ENCODE measurements at places on chromosomes 6 and 20. TPM values are rescaled to one million over a fixed set of nuclear protein-coding genes. Genes with fewer than 3 reads are reported as not detected.
A peak's percentile ranks its signal among the peaks of the same experiment; 100 is the strongest.

The GSTA2 gene
- total RNA-seq, result not detected

The CCN6 gene
- total RNA-seq, result not detected

GRCh38 chr20:48295445-48295903 is 510.2 kb upstream of the SULF2 start:
- no peak for DNase-seq

DNA sequence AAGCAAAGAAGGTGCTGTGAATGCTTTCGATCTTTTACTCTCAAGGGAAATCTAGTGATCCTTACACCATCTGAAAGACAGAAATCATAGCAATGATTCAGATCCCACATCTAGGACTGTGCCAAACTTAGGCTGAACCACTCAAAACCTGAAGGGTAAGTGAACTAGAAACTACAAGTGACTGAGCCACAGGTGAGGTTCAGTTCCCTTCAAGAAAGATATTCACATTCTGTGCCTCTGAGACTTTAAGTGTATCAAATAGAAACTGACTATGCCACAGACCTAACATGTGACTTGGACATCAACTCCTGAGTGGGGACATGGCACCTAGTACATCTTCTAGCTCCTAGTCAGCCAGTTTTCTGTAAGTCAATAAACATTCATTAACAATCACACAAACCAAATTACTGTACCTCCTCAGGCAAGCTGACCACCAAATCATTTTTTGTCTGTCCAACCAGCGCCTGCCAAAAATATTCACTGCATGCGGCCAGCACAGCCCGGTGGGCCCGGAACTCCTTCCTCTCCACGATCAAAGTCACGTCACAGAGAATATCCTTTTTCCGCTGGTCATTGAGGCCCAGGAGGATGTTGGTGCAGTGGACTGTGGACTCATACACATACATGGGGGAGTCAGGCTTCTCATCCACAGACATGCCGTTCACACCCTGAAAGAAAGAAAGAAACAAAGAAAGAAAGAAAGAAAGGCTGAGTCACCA is 114.1 kb downstream of the GJA10 start:
- peak; percentile 81 for DNase-seq

DNA sequence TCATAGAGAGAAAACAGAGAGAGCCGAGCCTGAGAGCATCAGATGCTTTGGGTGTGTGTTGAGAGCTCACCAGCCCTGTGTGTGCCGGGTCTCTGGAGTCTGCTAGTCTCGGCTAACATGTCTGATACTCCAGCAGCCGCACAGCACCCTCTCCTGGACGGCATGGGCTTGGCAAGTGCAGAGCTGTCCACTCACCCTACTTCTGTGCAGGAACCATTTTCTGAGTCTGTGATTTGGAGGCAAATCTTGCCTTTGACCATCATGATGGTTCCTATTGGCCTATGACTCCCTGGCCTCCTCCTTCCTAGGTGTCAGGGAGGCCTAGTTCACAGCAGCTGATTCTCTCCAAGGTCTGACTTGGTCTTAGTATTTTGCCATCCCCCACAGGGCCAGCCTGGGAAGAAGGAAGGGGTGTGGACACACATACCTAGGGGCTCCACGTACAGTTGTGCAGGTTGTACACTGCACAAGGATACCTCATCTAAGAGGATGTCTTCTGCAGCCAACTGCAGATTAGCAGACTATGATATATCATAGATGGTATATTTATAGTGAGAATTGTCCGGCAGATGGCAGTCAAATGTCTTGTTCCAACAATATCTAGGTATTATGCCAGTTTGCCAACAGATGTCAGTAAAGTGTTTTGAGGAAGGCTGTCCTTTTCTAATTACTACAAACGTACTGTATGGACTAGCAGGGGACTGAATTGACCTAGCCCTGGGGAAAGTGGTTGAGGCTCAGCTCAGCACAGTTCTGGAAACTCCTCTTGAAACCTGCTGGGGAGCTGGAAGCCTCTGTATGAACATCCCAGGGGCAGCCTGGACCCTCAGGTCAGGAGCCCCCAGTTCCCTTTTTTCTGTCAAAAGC is 13.0 kb downstream of the FGD2 start:
- DNase-seq, result peak; percentile 96

All from esophagus muscularis mucosa (tissue), 4 donors.